Neural progenitor cell (in vitro differentiated cells): ENCODE measurements at places on chromosomes 4 and X. TPM values are rescaled to one million over a fixed set of nuclear protein-coding genes. Genes with fewer than 3 reads are reported as not detected.

CYLC1 gene
- not detected in 2 replicates for total RNA-seq

DNA sequence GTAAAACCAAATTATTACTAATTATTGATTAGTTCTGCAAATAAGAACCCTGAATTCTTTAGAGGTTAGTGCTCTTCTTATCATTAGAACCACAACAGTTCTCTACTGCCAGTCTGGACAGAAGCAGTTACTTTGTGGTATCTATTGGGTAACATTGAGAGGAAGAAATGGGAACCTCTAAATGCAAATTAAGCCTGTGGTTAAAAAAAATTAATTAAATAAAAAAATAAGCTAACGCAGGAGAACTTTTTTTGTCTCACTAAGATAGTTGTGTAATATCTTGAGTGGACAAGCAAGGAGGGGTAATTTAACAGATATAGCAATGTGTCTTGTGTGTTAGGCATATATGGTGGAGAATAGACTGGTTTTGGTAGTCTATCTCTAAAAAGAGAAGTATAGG is 32.9 kb upstream of the TET2 start:
- DNase-seq: no peak
- no peaks in the 10 kb centered on the region for H3K36me3 ChIP-seq
- no peak overlapping the region for H3K27ac ChIP-seq
- H3K4me1 ChIP-seq: no peaks in the 10 kb centered on the region
- H3K27me3 ChIP-seq: no peaks in the 10 kb centered on the region

TGIF2LX gene
- total RNA-seq: not detected in 2 replicates

ITM2A gene
- 1.8 and 2.2 TPM in 2 replicates for total RNA-seq

S100G gene
- not detected in 2 replicates for total RNA-seq
